ENCODE measurements at places on chromosomes 1 and 21.

DNA sequence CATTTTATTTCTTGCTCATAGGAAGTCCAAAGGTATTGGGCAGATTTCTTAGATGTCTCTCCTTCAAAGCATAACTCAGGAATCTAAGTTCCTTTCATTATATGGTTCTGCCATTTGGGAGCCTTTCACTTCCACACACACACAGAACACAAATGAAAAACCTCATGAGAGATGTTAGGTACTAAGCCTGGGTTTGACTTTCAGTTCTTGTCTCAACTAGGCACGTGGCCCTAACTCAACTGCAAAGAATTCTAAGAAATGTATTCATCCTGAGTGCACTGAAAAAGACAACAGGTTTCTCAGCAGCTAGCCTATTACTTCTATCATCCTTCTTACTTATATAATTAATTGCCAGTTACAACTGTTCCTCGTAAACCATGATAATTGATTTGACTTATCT lies 190.0 kb upstream of the SAMSN1 start:
- no peak for DNase-seq

DNA sequence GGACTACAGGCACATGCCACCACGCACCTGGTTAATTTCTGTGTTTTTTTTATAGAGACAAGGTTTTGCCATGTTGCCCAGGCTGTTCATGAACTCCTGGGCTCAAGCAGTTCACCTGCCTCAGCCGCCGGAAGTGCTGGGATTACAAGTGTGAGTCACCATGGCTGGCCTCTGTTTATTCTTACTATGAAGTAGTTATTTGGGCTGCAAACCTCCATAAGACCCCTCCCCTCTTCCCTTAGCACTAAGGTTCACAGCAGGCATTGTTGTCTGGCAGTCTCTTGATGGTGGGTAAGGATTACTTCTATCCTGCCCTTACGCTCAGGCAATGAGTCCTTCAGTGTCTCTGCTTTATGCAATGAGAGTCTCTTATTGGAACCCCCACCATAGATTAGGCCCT lies 51.8 kb downstream of the ANGPTL1 start:
- no peak for DNase-seq

DNA sequence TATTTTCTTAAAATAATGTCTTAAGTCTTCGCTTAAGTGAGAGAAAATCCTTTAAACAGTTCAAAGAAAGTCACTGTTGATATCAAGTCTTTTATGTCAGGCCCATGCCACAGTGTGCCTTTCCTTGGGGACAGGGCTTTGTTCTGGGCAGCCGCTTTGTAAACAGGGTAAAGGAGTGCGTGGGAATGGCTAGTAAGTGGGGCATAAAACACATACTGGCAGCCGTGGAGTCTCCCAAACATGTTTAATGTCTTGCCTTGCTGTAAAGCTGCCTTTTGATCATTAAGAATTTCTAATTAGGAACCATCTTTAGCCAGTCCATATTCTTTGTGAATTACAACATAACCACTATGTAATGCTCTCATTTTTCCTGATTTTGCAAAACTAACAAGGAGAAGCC lies 99.7 kb downstream of the PHTF1 start:
- DNase-seq: no peak

DNA sequence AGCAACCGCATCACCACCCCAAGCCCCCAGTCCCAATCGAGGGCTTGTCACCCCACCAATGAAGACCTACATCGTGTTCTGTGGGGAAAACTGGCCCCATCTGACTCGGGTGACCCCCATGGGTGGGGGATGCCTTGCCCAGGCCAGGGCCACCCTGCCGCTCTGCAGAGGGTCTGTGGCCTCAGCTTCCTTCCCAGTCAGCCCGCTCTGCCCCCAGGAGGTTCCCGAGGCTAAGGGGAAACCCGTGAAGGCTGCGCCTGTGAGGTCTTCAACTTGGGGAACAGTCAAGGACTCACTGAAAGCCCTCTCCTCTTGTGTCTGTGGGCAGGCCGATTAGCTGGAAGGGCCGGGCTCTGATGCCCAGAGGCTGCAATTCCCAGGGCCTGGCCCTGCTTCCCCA lies 2.0 kb downstream of the SRARP start:
- DNase-seq: no peak

GRCh38 chr1:40039245-40039756 lies 1.2 kb upstream of the CAP1 start:
- peak; percentile 52 for DNase-seq

- no peak for DNase-seq
These were observed 62.3 kb downstream of the HLCS start for GRCh38 chr21:36904093-36904666.

DNA sequence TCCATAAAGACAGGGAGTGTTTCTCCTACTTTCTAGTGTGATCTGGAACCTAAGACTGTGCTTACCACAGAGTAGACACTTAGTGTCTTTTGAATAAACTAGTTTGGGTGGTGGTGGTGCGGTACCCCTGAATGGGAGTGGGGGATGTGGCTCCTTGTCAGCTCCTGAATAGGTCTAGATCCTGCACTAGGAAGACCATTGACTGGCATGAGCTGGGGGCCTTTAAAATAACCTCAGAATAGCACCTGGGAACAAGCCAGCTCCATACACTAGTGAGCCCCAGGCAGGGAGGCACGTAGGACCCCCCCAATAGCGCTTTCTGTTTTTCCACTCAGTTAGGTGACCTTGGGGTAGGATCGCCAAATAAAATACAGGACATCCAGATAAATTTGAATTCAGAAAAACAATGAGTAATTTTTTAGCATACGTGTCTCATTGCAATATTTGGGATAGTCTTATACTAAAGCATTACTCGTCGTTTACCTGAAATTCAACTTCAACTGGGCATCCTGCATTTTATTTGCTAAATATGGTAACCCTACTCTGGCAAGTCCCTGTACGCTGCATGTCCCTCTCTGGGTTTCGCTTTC lies 45.6 kb downstream of the AZIN2 start:
- DNase-seq: no peak

- DNase-seq: no peak
These were observed 222.6 kb upstream of the KCTD3 start for GRCh38 chr1:215344539-215344938.

GRCh38 chr21:36700971-36701755 lies 2.2 kb downstream of the SIM2 start:
- no peak for DNase-seq

GRCh38 chr1:169517558-169518186 lies 31.9 kb upstream of the SLC19A2 start:
- no peak for DNase-seq

GRCh38 chr1:8628606-8629005 lies 188.8 kb downstream of the RERE start:
- no peak for DNase-seq

- DNase-seq: no peak
These were observed 41.3 kb upstream of the C1orf87 start for GRCh38 chr1:60114745-60115318.

GRCh38 chr21:45592208-45592619 lies 50.0 kb upstream of the SLC19A1 start:
- no peak for DNase-seq

- peak; percentile 41 for DNase-seq
These were observed 120.7 kb downstream of the S1PR1 start for GRCh38 chr1:101357444-101357986.

DNA sequence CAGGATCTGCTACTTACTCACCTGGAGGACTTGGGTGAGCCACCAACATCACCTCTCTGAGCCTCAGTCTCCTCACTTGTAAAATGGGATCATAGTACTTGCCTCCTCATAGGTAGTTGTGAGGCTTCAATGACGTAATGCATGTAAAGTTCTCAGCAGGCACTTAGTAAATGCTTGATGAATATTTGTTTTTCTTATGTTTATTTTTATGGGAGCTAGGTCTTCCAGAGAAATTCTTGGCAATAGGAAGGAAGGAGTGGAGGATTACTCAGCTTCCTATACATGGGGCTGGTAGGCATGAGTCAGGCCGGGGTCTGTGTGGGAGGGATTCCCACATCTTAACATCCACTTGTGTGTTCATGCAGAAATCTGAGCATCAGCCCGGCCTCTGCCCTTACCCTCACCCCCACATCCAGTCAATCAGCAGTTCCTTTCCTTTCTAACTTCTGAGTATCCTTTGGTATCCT lies 95.4 kb upstream of the USP24 start:
- no peak for DNase-seq

DNA sequence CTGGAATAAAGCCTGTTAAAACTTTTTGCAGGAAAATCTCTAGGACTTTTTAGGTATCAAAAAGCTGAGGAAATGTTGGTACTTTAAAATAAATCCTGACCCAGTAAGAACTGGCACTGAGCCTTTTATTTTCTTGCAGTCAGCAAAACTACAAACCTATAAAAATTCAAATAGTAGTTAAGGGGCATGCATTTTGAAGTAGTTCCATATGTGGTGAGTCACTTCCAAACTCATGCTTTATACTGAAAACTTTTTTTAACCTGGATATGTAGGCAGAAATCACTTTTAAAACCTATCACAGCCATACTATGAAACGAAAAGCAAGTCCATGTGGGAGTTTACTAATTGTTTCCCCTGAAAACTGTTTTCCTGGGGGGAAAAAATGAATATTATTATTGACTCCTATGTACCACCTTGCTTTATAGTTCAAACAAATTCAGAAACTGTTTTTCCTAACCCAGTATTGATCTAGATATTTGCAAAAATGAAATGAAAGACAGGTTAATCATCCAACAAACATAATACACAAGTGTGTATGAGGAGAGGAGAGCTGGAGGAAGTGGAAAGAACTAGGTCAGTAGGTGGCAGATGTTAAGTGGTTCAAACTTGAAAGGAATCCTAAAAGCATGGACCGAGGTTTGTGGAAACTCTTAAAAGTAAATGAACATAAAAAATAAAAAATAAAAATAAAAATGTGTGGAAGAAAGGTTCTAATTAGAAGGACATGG lies 30.5 kb downstream of the NRIP1 start:
- no peak for DNase-seq

DNA sequence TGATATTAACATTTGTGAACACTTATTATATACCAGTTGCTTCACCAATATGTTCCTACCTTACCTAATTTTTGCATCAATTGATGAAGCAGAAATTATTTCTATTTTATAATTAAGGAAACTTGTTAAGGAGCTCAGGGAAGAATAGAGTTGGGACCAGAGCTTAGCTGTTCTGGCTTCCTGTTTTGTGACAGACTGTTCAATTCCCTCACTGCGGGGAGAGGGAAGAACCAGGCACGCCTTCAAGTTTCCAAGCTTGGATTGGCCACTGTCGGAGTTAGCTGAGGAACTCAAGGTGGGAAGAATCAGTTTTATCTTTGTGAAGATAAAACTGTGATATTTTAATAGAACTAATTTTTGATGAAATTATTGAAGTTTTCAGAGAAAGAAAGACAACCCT lies 142.3 kb upstream of the LMO4 start:
- DNase-seq: no peak

GRCh38 chr21:42518626-42519025 lies 5.0 kb downstream of the SLC37A1 start:
- DNase-seq: no peak

GRCh38 chr1:9684801-9685200 lies 33.3 kb downstream of the PIK3CD start:
- DNase-seq: no peak

- no peak for DNase-seq
These were observed 6.7 kb downstream of the CLCNKB start for GRCh38 chr1:16050328-16050727.

- peak; percentile 69 for DNase-seq
These were observed 67.9 kb downstream of the CACNA1E start for GRCh38 chr1:181551249-181551648.
